Keratinocyte (primary cell): ENCODE measurements at places on chromosomes 6 and 20. TPM values are rescaled to one million over a fixed set of nuclear protein-coding genes. Genes with fewer than 3 reads are reported as not detected.

DNA sequence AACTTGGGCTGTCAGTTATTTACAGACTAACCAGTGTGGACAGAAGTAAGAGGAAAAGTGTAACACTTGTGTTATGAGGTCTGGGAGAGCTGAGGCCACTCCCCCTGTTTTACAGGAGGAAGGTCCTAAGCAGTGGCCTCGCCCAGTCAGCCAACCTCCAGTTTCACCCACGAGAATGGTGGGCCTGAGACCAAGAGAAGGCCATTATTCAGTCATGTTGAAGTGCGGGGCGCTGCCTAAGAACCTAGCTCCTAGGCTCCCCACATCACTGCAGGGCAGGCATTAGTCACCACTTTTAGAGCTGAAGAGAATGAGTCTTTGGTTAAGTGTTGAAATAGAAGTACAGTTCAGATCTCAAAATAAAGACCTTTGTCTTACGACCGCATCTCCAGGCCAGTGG, 27.9 kb downstream of the CDYL start:
- H3K27ac ChIP-seq, result peak overlapping the region; percentile 45
- H3K4me1 ChIP-seq, result peaks cover 35% of the 10 kb centered on the region
- DNase-seq, result peak; percentile 45
- no peaks in the 10 kb centered on the region for H3K36me3 ChIP-seq
- H3K27me3 ChIP-seq, result no peaks in the 10 kb centered on the region
- H3K4me3 ChIP-seq, result no peak overlapping the region

GRCh38 chr6:30782425-30783014, 38.2 kb upstream of the IER3 start:
- peak overlapping the region; percentile 43 for H3K4me3 ChIP-seq
- no peaks in the 10 kb centered on the region for H3K27me3 ChIP-seq
- peaks cover 38% of the 10 kb centered on the region for H3K4me1 ChIP-seq
- no peak for DNase-seq
- H3K36me3 ChIP-seq, result no peaks in the 10 kb centered on the region

- peaks cover 16% of the 10 kb centered on the region for H3K4me1 ChIP-seq
- no peak overlapping the region for H3K4me3 ChIP-seq
- no peak overlapping the region for H3K27ac ChIP-seq
- no peaks in the 10 kb centered on the region for H3K36me3 ChIP-seq
- no peak for DNase-seq
- peaks cover 12% of the 10 kb centered on the region for H3K27me3 ChIP-seq
Observed at GRCh38 chr6:37555040-37555781, 55.5 kb upstream of the CCDC167 start.

GRCh38 chr20:59043698-59044097, 1.1 kb upstream of the PRELID3B start:
- H3K4me1 ChIP-seq, result peaks cover 32% of the 10 kb centered on the region
- no peak overlapping the region for H3K4me3 ChIP-seq
- H3K27ac ChIP-seq, result no peak overlapping the region
- no peak for DNase-seq

DNA sequence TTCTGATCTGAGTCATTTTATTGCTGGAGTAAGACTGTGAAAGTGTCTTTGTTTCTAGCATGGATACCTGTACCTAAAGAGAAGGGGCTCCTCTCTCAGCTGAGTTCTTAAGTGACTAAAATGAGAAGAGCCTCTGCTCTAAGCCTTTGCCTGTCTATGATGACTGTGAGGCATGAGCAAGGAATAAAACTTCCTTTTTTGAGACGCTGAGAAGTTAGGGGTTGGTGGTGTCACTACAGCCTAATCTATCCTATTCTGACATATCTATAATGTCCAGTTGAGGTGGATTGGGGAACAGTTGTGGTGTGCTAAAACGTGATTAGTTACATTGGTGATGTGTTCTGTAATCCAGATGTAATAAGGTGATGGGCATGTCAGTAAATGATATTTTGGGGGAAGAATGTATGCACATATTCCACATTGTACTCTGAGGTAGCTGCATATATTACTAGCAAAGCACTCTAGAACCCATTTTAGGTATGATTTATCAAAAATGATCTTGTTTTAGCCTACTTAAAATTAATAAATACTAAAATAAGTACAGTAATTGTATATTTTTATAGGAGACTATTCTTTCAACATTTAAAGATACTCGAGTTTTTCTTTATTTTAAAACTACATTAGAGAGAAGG, 18.1 kb downstream of the ADGRB3 start:
- H3K36me3 ChIP-seq, result no peaks in the 10 kb centered on the region
- H3K27ac ChIP-seq, result no peak overlapping the region
- H3K27me3 ChIP-seq, result no peaks in the 10 kb centered on the region
- no peaks in the 10 kb centered on the region for H3K4me1 ChIP-seq
- DNase-seq, result no peak

DNA sequence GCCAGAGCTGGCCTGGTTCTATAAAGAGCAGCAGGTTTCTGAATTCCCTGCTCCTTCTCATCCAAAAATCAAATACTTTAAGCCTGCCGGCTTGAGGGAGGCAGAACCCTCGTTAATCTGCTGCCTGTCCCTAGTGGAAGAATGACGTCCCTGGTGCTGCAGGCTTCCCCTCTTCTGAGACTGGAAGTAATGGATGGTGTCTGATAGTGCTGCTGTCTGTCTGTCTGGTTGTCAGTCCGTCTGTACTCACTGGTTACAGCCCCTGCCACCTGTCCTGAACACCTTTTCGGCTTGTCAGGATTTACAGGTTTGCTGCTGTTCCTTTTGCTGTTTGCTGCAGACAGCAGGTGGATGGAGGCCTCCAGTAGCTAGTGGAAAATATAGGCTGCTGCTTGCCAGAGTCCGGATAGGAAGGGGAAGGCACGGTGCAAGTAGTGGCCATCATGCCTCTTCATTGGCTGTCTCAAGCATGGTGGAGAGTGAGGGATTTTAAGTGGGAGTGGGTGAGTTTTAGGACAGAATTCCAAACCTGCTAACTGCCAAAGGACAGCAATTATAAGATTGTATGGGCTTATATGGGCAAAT, 2.5 kb downstream of the RIMS1 start:
- H3K27ac ChIP-seq, result no peak overlapping the region
- H3K4me1 ChIP-seq, result no peaks in the 10 kb centered on the region
- no peak overlapping the region for H3K4me3 ChIP-seq
- H3K27me3 ChIP-seq, result peaks cover 26% of the 10 kb centered on the region
- no peak for DNase-seq
- no peaks in the 10 kb centered on the region for H3K36me3 ChIP-seq

DNA sequence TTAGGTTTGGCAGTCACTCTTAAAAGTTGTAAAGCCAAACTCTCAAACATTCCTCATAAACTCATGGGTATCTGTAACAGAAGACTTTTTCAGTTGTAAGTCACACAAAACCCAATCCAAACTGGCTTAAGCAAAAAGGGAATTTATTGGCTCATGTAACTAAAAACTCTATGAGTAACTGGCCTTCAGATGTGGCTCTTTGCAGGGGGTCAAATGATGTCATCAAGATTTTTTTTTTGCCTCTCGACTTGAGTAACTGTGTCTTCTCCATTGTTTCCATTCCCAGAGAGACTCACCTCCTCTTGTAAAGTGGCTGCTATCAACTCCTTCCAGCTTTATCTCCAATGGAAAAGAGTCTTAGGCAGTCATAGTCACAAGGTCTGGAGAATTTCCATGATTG, 645.0 kb downstream of the DHX35 start:
- no peaks in the 10 kb centered on the region for H3K36me3 ChIP-seq
- no peak overlapping the region for H3K27ac ChIP-seq
- no peak for DNase-seq
- H3K4me3 ChIP-seq, result no peak overlapping the region
- H3K4me1 ChIP-seq, result no peaks in the 10 kb centered on the region

GRCh38 chr6:144659202-144660182, 374.4 kb downstream of the UTRN start:
- DNase-seq, result no peak
- no peaks in the 10 kb centered on the region for H3K36me3 ChIP-seq
- H3K27ac ChIP-seq, result no peak overlapping the region
- peaks cover 36% of the 10 kb centered on the region for H3K4me1 ChIP-seq
- no peak overlapping the region for H3K4me3 ChIP-seq

- no peak overlapping the region for H3K27ac ChIP-seq
- DNase-seq, result no peak
- H3K27me3 ChIP-seq, result no peaks in the 10 kb centered on the region
- H3K4me1 ChIP-seq, result no peaks in the 10 kb centered on the region
- H3K4me3 ChIP-seq, result no peak overlapping the region
- H3K36me3 ChIP-seq, result no peaks in the 10 kb centered on the region
Observed at GRCh38 chr6:68196645-68197044, 438.4 kb upstream of the ADGRB3 start.

- no peak overlapping the region for H3K4me3 ChIP-seq
- H3K27me3 ChIP-seq, result no peaks in the 10 kb centered on the region
- H3K4me1 ChIP-seq, result no peaks in the 10 kb centered on the region
Observed at GRCh38 chr20:54645445-54646155, 170.2 kb downstream of the DOK5 start.

GRCh38 chr20:42589976-42590639, 599.6 kb downstream of the PTPRT start:
- peaks cover 5% of the 10 kb centered on the region for H3K4me1 ChIP-seq
- no peak overlapping the region for H3K4me3 ChIP-seq
- no peaks in the 10 kb centered on the region for H3K27me3 ChIP-seq
- no peak for DNase-seq
- H3K36me3 ChIP-seq, result no peaks in the 10 kb centered on the region

- no peaks in the 10 kb centered on the region for H3K4me1 ChIP-seq
- no peak overlapping the region for H3K4me3 ChIP-seq
- peaks cover 76% of the 10 kb centered on the region for H3K27me3 ChIP-seq
- no peak for DNase-seq
- H3K27ac ChIP-seq, result no peak overlapping the region
- no peaks in the 10 kb centered on the region for H3K36me3 ChIP-seq
Observed at GRCh38 chr6:137487869-137488149, 6.4 kb downstream of the OLIG3 start.

GRCh38 chr6:39493174-39493573, 170.7 kb upstream of the KCNK16 start:
- DNase-seq, result no peak
- no peaks in the 10 kb centered on the region for H3K27me3 ChIP-seq
- H3K27ac ChIP-seq, result no peak overlapping the region
- no peaks in the 10 kb centered on the region for H3K36me3 ChIP-seq
- no peak overlapping the region for H3K4me3 ChIP-seq

GRCh38 chr6:43142101-43142500, 29.0 kb upstream of the SRF start:
- H3K4me3 ChIP-seq, result no peak overlapping the region
- H3K27ac ChIP-seq, result no peak overlapping the region
- no peaks in the 10 kb centered on the region for H3K27me3 ChIP-seq
- DNase-seq, result no peak

DNA sequence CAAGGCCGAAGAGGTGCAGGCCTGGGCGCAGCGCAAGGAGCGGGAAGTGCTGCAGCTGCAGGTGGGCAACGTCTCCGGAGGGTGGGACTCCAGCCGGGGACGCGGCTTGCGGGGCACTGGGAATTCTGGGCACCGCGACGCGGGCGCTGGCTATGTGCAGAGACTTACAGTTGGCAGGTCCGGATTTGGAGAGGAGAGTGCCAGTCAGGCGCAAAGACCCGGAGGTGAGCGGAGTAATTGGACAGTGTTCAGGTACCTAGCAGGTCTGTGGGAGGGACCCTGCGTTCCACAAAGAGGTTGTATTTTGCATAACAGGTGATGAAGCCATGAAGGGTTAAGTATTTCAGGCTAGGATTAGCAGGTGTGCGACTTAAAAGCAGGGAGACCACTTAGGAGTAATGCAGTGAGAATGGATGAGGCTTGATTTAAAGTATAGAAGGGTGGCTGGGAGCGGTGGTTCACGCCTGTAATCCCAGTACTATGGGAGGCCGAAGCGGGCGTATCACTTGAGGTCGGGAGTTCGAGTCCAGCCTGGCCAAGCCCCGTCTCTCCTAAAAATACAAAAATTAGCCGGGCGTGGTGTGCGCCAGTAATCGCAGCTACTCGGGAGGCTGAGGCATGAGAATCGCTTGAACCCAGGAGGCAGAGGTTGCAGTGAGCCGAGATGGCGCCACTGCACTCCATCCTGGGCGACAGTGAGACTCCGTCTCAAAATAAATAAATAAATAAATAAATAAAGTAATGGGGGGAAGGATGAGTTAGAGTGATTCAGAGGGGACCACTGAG, 1.0 kb downstream of the MRPS26 start:
- H3K27me3 ChIP-seq, result no peaks in the 10 kb centered on the region
- no peaks in the 10 kb centered on the region for H3K4me1 ChIP-seq
- H3K27ac ChIP-seq, result peak overlapping the region; percentile 36
- peaks cover 18% of the 10 kb centered on the region for H3K36me3 ChIP-seq
- peak overlapping the region; percentile 85 for H3K4me3 ChIP-seq
- DNase-seq, result no peak

GRCh38 chr20:10179574-10180298, 38.9 kb upstream of the SNAP25 start:
- no peak for DNase-seq
- no peaks in the 10 kb centered on the region for H3K4me1 ChIP-seq
- H3K36me3 ChIP-seq, result no peaks in the 10 kb centered on the region
- H3K27ac ChIP-seq, result no peak overlapping the region
- no peak overlapping the region for H3K4me3 ChIP-seq
- no peaks in the 10 kb centered on the region for H3K27me3 ChIP-seq

DNA sequence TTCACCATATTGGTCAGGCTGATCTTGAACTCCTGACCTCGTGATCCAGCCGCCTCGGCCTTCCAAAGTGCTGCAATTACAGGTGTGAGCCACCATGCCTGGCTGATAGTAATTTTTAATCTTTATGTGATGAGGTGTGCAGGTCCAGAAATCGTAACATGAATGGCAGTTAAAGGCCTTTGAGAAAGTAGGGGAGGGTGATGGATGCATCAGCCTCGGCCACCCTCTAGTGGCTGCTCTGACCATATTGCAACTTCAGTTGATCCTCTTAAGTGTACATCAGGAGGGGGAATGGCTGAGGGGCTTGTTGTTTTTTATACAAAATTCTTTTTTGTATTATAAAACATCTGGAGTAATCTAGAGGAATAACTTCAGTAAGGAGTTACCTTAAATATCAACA, 193.0 kb downstream of the ZFAND3 start:
- H3K4me1 ChIP-seq, result no peaks in the 10 kb centered on the region
- no peaks in the 10 kb centered on the region for H3K27me3 ChIP-seq
- H3K27ac ChIP-seq, result no peak overlapping the region
- DNase-seq, result no peak
- H3K4me3 ChIP-seq, result no peak overlapping the region

DNA sequence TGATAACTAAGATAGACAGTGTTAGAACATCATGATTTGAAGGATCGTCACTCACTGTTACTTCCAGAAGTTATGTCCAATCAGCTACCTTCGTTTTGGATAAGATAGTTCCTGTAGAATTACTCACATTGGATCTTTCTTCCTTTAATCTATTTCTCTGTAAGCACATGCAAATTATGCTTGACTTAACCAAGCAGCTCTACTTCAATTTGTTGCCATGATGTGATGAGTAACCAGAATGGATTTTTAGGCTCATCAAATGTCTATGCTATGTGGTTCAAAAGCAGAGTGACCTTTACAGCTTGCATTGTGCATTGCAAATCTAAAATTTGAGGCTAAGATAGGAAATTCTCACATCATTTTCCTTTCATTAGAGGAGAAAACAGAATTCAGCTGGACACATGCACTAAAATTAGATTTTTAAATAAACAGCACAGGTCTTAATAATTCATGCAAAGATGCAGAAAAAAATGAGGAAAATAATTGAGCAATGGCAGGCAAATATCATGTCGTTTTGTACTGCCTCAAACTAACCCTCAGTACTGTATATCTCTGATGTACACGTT, 76.7 kb upstream of the ZFP64 start:
- no peaks in the 10 kb centered on the region for H3K4me1 ChIP-seq
- DNase-seq, result no peak
- H3K36me3 ChIP-seq, result no peaks in the 10 kb centered on the region
- H3K27me3 ChIP-seq, result no peaks in the 10 kb centered on the region
- no peak overlapping the region for H3K27ac ChIP-seq
- no peak overlapping the region for H3K4me3 ChIP-seq

HDGFL1 gene
- not detected in 3 replicates for polyA plus RNA-seq

TMEM170B gene
- 0.03 to 0.08 TPM (median 0.05 TPM) in 3 replicates for polyA plus RNA-seq

TEAD3 gene
- polyA plus RNA-seq, result 5.7 to 11.1 TPM (median 8.0 TPM) in 3 replicates

LIN28B gene
- 0.02 TPM in 1 of 3 replicates, not detected in the others for polyA plus RNA-seq

FAM162B gene
- polyA plus RNA-seq, result not detected in 3 replicates

ENPP5 gene
- polyA plus RNA-seq, result 0.02 to 0.10 TPM (median 0.07 TPM) in 3 replicates

CST5 gene
- not detected in 3 replicates for polyA plus RNA-seq

GTSF1L gene
- polyA plus RNA-seq, result not detected in 3 replicates

SIRT5 gene
- 8.1 to 9.1 TPM (median 8.6 TPM) in 3 replicates for polyA plus RNA-seq
